ENCODE measurements at places on chromosomes 13 and 19.

DNA sequence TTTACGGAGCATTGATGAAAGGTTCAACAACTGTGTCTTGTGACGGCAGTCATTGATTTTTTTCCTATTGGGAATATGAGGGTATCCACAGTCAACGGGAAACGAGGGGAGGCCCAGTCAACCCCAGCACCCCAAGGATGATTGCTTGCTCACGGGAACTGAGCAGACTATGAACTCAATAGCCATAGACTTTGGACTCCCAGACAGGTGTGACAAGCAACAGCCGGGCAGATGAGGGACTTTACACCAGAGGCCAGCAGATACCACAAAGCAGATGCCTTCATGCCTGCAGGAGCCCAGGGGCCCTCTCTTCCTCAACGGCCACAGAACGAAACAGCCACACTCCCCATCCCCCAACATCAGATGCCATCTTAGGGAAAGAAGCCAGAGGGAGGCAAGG lies 80.3 kb upstream of the FLT1 start:
- peaks cover 2% of the 10 kb centered on the region for H3K4me1 ChIP-seq
- no peak overlapping the region for H3K4me3 ChIP-seq
- no peak overlapping the region for H3K27ac ChIP-seq
- H3K27me3 ChIP-seq, result no peaks in the 10 kb centered on the region
- no peak for DNase-seq
- H3K36me3 ChIP-seq, result no peaks in the 10 kb centered on the region

- no peak overlapping the region for H3K27ac ChIP-seq
- DNase-seq, result no peak
- H3K36me3 ChIP-seq, result no peaks in the 10 kb centered on the region
- H3K4me1 ChIP-seq, result no peaks in the 10 kb centered on the region
Measured at GRCh38 chr19:15696654-15697194, 23.8 kb downstream of the CYP4F12 start.

- DNase-seq, result no peak
- H3K27me3 ChIP-seq, result no peaks in the 10 kb centered on the region
- peaks cover 6% of the 10 kb centered on the region for H3K4me1 ChIP-seq
- H3K27ac ChIP-seq, result peak overlapping the region; percentile 61
- peaks cover 10% of the 10 kb centered on the region for H3K36me3 ChIP-seq
Measured at GRCh38 chr19:55625004-55625326, 599 bp upstream of the ZNF784 start.

DNA sequence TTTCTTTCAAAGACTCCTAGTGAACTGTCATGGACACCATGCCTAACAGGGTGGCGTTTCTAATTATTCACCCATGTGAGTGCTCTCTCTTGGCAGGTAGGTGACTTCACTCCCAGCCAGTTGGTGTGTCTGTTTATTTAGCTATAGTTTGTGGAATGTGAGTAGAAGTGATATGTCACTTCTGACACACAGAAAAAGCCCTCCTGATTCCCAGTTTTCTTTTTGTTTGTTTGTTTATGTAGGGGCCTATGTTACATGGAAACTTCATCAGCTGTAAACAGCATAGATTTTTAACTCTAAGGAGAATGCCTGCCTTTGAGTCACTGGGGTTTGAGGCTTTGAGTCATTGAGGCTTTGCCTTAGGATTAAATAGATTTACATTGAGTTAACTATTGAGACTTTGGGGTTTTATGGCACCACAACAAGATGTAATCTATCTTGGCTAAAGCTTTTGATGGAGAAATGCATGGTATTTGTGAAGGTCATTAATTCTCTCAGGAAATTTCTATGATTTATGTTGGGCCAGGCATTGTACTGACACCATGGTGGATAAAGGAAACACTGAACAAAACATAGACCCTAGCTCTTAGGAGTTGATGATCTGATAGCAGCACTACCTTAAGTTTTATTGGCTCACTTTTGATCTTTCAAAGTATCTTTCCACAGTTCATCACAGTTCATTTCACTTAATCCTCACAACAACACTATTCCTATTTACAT lies 45.3 kb downstream of the UFM1 start:
- no peak overlapping the region for H3K27ac ChIP-seq
- H3K4me1 ChIP-seq, result no peaks in the 10 kb centered on the region
- no peaks in the 10 kb centered on the region for H3K27me3 ChIP-seq
- no peak for DNase-seq
- no peaks in the 10 kb centered on the region for H3K36me3 ChIP-seq
- H3K4me3 ChIP-seq, result no peak overlapping the region

- no peak overlapping the region for H3K27ac ChIP-seq
- no peak for DNase-seq
- no peak overlapping the region for H3K4me3 ChIP-seq
- H3K4me1 ChIP-seq, result peaks cover 11% of the 10 kb centered on the region
Measured at GRCh38 chr19:35932291-35932936, 3.8 kb upstream of the LRFN3 start.

GRCh38 chr13:27988520-27988919 lies at the start of gene URAD:
TSS of gene URAD (minus strand) at chr13:27988693. CDS start at chr13:27988637, 56 bp downstream.
- no peak within 1 kb of the TSS for H3K4me3 ChIP-seq
- H3K36me3 ChIP-seq, result no peaks in the 10 kb centered on the region
- DNase-seq, result no peak
- H3K27me3 ChIP-seq, result peaks cover 14% of the 10 kb centered on the region
- H3K4me1 ChIP-seq, result no peaks in the 10 kb centered on the region

DNA sequence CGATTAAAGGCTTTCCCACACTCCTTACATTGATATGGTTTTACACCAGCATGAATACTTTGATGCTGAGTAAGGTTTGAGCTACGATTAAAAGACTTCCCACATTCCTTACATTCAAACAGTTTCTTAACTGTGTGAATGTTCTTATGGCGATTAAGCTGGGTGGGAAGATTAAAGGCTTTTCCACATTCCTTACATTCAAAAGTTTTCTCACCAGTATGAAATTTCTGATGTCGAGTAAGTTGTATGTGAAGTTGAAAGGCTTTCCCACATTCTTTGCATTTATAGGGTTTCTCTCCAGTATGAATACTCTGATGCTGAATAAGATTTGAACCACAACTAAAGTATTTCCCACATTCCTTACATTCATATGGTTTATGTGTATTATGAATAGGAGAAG lies 20.0 kb downstream of the ZNF780B start:
- no peak for DNase-seq
- no peak overlapping the region for H3K4me3 ChIP-seq
- H3K27ac ChIP-seq, result no peak overlapping the region
- H3K36me3 ChIP-seq, result peaks cover 2% of the 10 kb centered on the region
- no peaks in the 10 kb centered on the region for H3K4me1 ChIP-seq

DNA sequence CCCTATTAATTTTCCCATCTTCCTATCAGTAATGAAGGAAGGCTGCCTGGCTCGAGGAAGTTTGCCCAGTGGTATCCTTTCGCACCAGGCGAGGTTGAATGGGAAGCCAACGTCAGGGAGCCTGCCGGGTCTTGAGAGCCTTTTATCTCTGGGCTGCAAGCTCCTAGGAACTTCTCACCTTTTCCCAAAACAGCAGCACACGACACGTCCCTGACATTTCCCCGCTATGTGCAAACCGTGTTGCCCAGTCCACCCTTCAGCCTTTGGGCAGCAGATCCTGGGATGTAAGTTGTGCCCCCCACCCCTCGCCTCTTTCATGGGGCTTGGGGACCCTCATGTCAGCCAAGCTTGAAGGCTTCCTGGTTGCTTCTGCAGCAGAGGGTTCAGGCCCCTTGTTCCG lies 179.1 kb downstream of the ZNF536 start:
- H3K36me3 ChIP-seq, result no peaks in the 10 kb centered on the region
- peaks cover 7% of the 10 kb centered on the region for H3K4me1 ChIP-seq
- H3K27me3 ChIP-seq, result no peaks in the 10 kb centered on the region
- no peak overlapping the region for H3K27ac ChIP-seq
- no peak for DNase-seq

DNA sequence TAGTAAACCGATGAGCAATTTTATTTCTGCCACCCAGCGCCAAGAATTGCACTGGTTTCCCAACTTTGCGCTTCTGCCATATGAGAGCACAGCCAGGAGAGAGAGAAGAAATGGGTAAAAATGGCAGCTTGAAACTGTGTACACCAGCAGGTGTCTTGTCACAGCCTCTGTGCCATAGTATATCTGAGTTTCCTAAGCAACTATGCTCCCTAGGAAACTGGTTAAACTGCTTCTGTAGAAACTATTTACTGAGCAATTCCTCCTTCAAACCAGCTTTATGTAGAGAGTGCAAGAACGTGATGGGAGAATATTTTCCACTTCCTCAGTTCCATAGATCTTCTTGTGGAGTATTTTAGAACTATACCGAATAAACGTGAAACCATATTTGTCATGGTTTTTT lies 1361.3 kb downstream of the PCDH9 start:
- no peaks in the 10 kb centered on the region for H3K27me3 ChIP-seq
- no peak overlapping the region for H3K4me3 ChIP-seq

DNA sequence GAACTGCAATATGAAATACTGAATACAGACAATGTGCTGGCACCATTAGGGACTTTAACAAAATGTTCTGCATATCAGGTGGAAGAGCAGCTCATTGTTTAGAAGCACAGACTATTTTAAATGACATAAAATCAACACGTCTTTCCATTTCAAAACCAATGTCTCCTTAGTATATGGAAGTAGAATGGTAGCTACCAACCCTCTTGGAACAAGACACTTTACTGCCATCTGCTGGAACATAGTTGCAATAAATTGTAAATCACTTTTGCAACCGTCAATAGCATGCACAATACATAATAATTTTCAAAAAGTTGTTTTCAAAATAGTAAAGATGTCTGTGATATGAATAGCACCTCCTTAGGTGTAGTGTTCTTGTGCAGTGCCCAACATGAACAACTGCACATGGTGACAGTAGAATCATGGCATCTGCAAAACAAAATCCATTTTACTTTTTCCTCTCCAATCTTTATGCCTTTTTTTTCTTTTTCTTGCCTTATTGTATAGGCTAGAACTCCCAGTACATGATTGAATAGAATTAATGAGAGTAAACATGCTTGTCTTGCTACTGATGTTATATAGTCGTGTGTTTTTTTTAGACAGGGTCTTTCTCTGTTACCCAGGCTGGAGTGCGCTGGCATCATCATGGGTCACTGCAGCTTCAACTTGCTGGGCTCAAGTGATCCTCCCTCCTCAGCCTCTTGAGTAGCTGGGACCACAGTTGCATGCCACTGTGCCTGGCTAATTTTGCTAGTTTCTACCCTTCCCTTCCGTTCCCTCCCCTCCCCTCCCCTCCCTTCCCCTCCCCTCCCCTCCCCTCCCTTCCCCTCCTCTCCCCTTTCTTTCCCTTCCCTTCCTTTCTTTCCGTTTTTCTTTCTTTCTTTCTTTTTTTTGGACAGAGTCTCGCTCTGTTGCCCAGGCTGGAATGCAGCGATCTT lies 7.8 kb upstream of the LYPD5 start:
- H3K4me1 ChIP-seq, result no peaks in the 10 kb centered on the region
- H3K4me3 ChIP-seq, result no peak overlapping the region

- peaks cover 60% of the 10 kb centered on the region for H3K36me3 ChIP-seq
- H3K27ac ChIP-seq, result no peak overlapping the region
- no peak for DNase-seq
- H3K4me3 ChIP-seq, result no peak overlapping the region
- no peaks in the 10 kb centered on the region for H3K27me3 ChIP-seq
Measured at GRCh38 chr19:6383188-6383587, 7.5 kb upstream of the PSPN start.

GRCh38 chr13:35785576-35786303 lies 309.3 kb upstream of the MAB21L1 start:
- H3K27me3 ChIP-seq, result no peaks in the 10 kb centered on the region
- no peak overlapping the region for H3K27ac ChIP-seq
- H3K4me3 ChIP-seq, result no peak overlapping the region
- H3K36me3 ChIP-seq, result no peaks in the 10 kb centered on the region

GRCh38 chr13:44543369-44543768 lies 32.8 kb downstream of the TSC22D1 start:
- no peaks in the 10 kb centered on the region for H3K27me3 ChIP-seq
- no peaks in the 10 kb centered on the region for H3K4me1 ChIP-seq
- no peak overlapping the region for H3K27ac ChIP-seq
- DNase-seq, result no peak
- no peak overlapping the region for H3K4me3 ChIP-seq

GRCh38 chr19:55092423-55093318 lies 17.0 kb downstream of the EPS8L1 start:
- peaks cover 11% of the 10 kb centered on the region for H3K4me1 ChIP-seq
- DNase-seq, result no peak
- H3K27ac ChIP-seq, result no peak overlapping the region
- no peak overlapping the region for H3K4me3 ChIP-seq
- H3K36me3 ChIP-seq, result peaks cover 40% of the 10 kb centered on the region

- H3K27me3 ChIP-seq, result no peaks in the 10 kb centered on the region
- no peaks in the 10 kb centered on the region for H3K4me1 ChIP-seq
- no peak for DNase-seq
- no peak overlapping the region for H3K4me3 ChIP-seq
Measured at GRCh38 chr13:30126903-30127428, 180.4 kb downstream of the KATNAL1 start.

DNA sequence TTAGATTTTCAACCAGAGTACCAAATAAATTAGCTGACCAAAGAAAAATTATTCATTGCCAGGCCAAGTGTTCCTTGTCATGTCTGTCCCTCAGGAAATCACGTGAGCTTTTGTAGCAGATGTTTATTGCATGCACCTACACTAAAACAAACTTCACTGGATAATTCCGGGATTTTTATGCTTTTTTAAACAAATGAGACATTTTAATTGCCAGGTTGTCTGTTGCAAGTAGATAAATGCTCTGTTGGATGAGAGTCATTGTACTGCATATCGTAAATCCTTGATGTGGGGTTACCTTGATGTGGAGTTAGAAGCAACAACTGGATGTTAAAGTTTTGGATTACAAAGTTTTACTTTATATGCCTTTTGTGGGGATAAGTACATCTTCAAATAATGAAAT lies 1187.7 kb upstream of the PCDH9 start:
- no peak overlapping the region for H3K27ac ChIP-seq
- no peak for DNase-seq
- no peaks in the 10 kb centered on the region for H3K27me3 ChIP-seq

GRCh38 chr19:57075801-57076492 lies 43.8 kb upstream of the USP29 start:
- H3K36me3 ChIP-seq, result no peaks in the 10 kb centered on the region
- no peaks in the 10 kb centered on the region for H3K4me1 ChIP-seq
- H3K27ac ChIP-seq, result no peak overlapping the region
- DNase-seq, result no peak
- H3K27me3 ChIP-seq, result no peaks in the 10 kb centered on the region

DNA sequence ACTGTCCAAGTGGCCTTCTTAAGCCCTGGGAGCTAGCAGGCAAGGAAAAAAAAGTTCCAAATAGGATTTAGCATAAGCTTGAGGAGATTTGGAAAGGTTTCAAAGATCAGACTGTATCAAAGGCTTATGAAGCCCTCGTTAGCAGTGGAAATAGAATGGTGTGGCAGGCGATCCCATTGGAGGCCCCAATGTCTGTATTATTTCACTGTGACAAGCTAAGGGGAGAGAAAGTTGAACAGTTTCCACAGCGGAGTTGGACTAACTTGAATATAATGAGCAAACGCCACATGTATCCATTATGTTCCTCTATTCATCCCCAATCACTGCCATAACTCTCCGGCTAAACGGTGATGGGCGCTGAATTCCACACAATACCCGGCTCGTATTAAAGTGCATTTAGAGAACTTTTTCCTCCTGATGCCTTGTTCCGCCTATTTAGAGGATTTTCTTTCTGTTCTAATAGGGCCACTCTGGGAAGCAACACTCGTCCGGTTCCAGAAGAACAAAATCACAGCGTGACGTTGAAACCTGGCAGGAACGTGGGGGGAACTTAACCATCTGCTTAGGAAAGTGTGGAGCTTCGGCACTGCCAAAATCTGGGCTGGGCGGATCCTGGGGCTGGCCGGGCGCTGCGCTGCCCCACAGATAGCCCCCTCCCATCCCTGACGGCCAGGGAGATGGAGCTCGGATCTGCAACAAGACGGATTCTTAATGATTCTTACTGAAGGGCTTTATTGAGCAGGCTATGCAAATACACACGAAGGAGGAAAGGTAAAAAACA lies 1.0 kb upstream of the PCDH8 start:
- H3K36me3 ChIP-seq, result no peaks in the 10 kb centered on the region
- no peak overlapping the region for H3K27ac ChIP-seq
- no peak for DNase-seq
- H3K4me3 ChIP-seq, result no peak overlapping the region
